Mesenteric fat pad (tissue), 1 donor: ENCODE measurements at places on chromosomes 4 and X. TPM values are rescaled to one million over a fixed set of nuclear protein-coding genes. Genes with fewer than 3 reads are reported as not detected.

GPR34 gene
- total RNA-seq = 41.2 TPM

PNMA3 gene
- 0.22 TPM for total RNA-seq

IL13RA1 gene
- 66.7 TPM for total RNA-seq

RHOXF1 gene
- 1.2 TPM for total RNA-seq

PHOX2B gene
- not detected for total RNA-seq

UCP1 gene
- total RNA-seq = not detected

CXCR3 gene
- total RNA-seq = 0.22 TPM

GYPE gene
- total RNA-seq = 1.7 TPM

UNC5C gene
- 0.35 TPM for total RNA-seq

- DNase-seq = no peak
Observed at GRCh38 chr4:108175966-108176365, 7.2 kb upstream of the LEF1 start.

DNA sequence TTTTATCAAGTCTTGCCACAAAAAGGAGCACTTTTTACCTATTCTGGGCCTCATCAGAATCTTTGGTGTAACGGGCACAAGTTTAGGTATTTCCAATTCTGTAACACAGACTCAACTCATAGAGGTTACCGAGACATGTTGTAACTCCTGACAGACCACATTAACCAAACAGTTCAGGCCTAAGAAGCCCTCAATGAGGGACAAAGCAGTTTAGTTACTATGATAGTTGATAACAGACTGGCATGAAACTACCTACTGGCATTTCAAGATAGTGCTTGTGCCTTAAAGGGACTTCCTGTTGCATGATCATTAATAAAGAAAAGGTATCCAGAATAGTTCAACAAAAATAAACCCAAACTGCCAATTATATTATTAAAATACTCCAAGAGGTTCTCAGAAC, 64.1 kb downstream of the HUWE1 start:
- DNase-seq = no peak

DNA sequence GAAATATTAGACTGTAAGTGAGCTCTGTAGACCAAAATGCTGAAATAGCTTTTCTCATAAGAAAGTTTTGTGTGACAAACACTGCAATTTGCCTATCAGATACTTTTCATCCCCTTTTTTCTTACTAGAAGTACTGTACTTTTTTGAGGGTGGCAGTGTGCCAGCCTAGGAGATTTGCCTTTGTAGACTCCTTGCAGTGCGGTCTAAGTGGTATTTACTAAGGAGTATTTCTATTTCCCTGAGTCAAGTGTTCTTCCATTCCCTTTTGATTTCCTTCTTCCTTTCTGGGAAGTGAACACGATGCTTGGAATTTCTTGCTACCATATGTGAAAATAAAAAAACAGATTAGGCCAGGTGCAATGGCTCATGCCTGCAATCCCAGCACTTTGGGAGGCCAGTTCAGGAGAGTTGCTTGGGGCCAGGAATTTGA, 34.6 kb downstream of the PDLIM5 start:
- no peak for DNase-seq

DNA sequence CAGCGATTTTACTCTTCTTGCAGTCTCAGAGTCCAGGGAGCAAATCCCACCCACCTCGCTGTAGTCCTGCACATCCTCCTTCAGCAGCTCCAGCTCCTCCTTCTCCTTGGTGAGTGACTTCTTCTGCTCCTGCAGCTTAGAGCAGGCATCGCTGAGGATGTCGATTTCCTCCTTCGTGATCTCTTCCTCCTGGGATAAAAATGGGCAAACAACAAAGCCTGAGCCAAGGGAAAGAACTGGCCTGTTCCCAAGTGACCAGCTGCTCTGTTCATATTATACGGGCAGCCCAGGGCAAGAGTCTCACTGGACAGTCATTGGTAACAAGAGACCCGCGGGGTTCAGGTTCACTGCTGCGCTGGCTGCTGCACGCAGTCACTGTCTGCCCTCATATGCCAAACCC, 26.2 kb downstream of the FGFR3 start:
- DNase-seq = no peak

DNA sequence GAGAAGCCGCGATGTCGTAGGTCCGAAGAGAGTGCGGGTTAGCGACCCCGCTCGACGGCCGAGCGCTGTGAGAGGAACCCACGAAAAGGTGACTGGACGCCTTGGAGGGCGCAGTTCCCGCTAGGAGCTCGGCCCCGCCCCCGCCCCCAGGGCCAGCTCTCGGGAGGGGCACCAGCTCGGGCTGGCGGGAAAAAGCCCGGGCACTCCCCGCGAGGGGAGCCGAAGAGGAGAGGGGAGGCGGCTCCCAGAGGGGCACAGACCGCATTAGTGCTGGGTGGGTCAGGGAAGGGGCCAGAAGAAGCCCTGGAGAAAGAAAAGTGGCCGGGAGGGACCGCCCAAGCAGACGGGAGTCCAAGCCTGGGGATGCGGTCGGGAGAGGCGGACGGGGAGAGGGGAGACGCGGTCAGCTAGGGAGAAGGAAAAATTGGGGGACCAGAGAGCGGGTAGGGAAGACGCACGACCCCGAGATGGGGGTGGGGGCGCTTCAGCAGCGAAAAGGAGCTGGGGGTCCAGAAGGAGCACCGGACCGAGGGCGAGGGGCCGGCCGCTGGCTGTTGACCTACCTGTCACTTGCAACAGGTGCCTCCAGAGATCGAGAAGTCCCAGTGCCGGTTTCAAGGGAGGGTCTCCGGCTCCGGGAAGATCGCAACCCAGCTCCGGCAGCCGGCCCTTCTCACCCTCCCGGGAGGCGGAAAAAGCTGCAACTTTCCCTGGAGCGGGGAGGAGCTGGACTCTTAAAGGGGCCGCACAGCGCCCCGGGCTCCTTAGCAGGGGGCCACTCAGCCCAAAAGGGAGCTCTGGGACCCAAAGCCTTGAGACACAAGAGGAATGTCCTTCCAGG, at the start of gene SYTL4:
TSS of gene SYTL4 (minus strand) at position 681 of the 841 bp plus-strand sequence. CDS start 30,084 bp downstream, outside the sequence.
- DNase-seq = no peak

DNA sequence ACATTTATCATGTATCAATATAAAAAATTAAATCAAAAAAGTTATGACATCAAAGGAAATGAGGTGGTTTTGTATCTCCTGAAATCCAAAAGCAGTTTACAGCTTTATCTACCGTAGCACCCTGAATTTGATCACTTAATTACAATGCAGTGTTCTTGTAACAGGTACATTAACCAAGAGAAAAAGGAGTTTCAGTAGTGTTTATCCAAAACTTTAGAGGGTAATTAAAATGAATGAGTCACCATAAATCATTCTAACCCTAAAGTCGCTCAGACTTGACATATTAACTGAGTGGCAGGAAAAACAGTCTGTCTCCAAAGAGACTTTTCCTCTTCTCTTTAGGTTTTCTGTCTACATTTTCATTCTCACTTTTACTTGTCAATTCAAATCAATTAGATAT, 907.6 kb upstream of the EPHA5 start:
- DNase-seq = no peak

DNA sequence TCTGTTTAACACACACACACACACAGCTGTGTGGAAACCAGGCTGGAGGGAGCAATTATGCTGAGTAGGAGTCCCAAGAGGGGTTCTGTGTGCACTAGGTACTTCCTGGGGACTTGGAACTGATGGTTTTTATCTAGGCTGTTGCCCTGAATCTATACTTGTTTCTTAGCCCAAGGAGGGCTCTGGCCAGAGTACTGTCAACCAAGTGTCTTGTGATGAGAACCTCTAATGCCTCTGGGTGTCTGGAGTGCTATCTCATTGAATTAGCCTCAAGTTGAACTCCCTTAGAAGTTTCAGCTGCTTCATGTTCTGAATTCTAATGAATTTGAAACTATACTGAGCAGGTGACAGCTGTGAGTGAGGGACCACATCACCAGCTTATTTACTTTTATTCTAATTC, 16.6 kb downstream of the ARHGAP24 start:
- DNase-seq = no peak

GRCh38 chr4:125515016-125515415, 200.3 kb downstream of the FAT4 start:
- no peak for DNase-seq

DNA sequence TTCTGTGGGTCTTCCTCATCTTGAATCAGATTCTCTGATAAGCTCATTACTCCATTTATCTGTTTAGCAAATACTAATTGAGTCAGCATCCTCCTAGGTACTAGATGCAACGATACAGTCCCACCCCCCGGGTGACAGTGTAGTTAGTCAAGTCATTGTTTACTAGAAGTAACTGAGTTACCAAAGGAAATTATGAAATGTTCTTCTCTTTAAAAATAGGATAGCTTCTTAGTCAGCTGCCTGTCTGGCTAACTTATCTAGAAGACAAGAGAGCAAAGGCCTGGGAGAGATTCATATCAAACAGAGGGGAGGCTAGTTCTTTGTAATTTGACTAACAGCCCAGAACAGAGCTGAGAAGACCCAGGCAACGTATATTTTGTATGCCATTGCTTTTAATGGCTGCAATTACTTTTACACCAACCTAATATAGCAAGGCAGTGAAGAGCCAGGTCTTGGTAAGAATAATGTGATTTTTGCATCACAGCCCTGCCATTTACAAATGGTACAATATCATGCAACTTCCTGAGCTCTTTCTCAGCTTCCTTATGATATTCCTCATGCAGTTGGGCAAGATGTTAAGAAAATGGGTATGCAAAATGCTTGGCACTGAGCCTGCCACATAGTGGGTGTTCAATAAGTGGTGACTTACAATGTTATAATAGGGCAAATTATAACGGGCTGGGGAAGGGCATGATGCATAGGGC, 149.9 kb downstream of the CHIC2 start:
- no peak for DNase-seq

- DNase-seq = peak; percentile 62
Observed at GRCh38 chr4:8817813-8818062, 53.9 kb downstream of the HMX1 start.

DNA sequence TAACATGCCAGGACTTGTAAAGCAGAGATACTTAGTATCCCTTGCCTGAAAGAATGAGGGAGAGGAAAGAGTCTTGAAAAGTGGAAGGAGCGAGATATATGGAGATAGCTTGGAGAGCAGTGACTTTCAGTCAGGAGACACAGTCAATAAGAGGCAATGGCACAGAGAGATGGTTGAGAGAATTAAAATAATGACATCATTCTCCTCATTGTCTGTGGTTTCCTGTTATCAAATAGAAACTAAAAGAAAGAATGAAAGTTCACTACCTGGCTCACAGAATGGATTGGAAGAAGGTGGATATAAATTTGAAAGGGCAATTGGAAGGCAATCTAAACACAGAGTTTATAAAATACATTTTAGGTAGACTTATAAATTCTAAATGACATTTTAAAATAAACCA, 760.2 kb upstream of the AADAT start:
- DNase-seq = no peak

DNA sequence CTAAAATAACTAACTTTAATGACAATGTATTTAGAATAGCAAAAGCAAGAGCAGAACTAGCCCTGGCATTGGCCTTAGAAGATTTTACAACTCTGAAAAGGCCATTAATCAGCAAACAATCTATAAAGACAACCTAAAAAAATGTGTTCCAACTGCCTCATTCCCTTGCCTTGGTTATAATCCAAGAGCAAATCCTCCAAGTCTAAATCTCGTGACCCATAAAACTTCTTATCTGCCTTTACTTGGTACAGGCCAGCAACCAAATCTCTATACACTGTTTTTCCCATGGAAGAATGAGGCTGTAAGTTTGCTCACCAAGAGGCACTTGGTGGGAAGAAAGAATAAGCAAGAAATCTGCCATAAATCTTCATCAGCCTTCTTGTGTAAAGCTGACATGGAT, 175.3 kb upstream of the MID1 start:
- DNase-seq = no peak

DNA sequence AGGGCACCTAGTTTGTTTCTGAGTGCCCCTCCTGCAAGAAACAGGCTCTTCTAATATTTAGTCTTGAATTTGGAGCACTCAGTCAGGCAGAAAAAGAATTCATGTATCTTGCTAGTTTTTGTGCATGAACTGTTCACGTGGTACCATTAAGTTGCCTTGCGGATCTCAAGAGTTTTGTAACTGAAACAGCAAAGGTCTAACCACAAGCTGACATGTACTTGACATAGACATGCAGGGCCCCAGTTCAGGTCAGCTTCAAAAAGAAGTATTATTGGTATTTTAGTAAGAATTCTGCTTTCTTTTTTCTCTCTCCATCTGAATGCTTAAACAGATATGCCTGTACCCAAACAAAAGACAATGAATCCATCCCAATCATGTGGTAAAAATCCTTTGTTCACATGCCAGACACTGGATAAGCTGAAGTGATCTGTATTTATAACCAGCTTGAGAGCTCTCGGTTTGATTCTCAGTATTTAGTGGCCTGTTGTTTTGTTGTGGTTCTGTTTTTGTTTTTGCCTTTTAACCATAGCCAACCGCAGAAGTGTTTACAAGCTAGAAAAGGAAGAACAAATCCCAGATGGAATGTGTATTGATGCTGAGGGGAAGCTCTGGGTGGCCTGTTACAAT, 13.0 kb downstream of the RGN start:
- DNase-seq = no peak

DNA sequence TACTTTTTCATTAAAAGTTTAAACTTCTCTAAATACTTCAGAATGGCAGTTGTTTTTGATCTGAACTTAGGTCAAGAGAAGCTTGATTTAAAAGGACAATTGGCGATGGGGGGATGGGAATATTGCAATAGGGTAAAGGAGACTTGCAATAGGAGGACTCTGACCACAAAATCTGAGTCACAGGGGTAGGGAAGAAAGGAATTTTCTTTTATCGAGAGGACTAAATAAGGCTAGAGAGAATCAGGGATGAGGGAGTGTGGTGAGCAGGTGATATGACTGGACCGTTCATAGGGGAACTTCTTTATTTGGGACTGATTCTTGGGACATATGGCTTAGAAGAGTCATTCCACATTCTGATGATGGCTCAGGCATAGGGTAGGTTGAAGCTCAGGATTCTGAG, 1260.2 kb downstream of the ADGRL3 start:
- no peak for DNase-seq

GRCh38 chr4:6336166-6336565, 66.5 kb downstream of the WFS1 start:
- no peak for DNase-seq

DNA sequence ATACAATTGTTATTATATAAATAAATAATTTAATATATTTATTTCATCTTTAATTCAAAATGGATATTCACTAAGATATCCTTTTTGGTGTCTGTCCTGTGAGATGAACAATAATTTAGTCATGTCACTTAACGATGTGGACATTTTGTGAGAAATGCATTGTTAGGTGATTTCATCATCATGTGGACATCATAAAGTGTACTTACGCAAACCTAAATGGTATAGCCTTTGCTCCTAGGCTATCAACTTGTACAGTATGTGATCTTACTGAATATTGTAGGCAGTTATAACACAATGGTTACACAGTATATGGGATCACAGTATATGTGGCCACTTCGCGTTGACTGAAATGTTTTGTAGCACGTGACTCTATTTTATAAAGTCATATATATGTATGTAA, 20.2 kb upstream of the CHRNA9 start:
- no peak for DNase-seq
